ENCODE measurements at places on chromosomes 13 and 19. TPM values are rescaled to one million over a fixed set of nuclear protein-coding genes. Genes with fewer than 3 reads are reported as not detected.

- H3K4me3 ChIP-seq: no peak overlapping the region
- no peak for DNase-seq
- peaks cover 52% of the 10 kb centered on the region for H3K36me3 ChIP-seq
- H3K27ac ChIP-seq: no peak overlapping the region
- H3K27me3 ChIP-seq: no peaks in the 10 kb centered on the region
Observed at GRCh38 chr19:14093117-14093823, 2.7 kb upstream of the SAMD1 start.

DNA sequence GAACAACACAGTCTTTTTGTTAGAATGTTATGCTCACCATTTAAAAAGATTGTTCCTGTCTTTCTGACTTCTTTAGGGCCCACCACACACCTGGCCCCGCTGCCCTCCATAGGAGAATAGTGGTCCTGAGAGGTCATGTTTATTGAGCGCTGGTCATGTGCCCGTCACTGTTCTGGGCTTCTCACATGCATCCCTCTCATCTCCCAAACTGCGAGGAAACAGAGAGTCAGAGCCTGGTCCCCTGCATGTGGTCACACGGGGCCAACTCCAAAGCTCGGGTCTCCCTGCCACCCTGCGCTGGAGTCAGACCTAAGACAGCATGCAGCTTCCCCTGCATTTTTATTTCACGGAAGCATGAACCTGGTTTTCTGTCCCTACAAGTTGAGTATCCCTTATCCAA lies 70.4 kb upstream of the GPR183 start:
- H3K36me3 ChIP-seq: no peaks in the 10 kb centered on the region
- no peak overlapping the region for H3K27ac ChIP-seq
- no peaks in the 10 kb centered on the region for H3K27me3 ChIP-seq
- DNase-seq: no peak

- peaks cover 5% of the 10 kb centered on the region for H3K36me3 ChIP-seq
- H3K4me1 ChIP-seq: no peaks in the 10 kb centered on the region
- H3K27ac ChIP-seq: no peak overlapping the region
- no peak overlapping the region for H3K4me3 ChIP-seq
Observed at GRCh38 chr13:100273552-100273951, 184.7 kb downstream of the PCCA start.

Gene PTPRH
- polyA plus RNA-seq: 6.5 TPM

Gene UGGT2
- 2.6 TPM for polyA plus RNA-seq
